ENCODE measurements at places on chromosomes 6 and 20.

DNA sequence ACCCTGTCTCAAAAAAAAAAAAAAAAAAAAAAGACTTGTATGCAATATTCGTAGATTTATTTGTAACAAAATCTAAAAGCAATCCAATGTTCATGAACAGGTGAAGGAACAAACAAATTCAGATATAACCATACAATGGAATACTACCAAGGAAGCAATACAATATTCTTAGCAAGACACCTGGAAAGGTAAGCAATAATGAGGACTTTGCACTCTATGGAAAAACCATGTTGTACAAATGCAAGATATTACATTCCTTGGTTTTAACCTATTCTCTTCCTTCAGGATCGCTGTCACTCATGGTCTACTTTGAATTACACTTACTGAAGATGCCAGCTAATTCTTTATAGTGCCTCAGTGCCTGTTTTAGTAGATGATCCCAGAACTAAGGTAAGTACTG, 14.7 kb upstream of the ADGRF1 start:
- DNase-seq: no peak

GRCh38 chr20:22217712-22218352, 366.5 kb downstream of the FOXA2 start:
- DNase-seq: no peak

- DNase-seq: no peak
Measured at GRCh38 chr6:127855542-127856159, 45.2 kb downstream of the THEMIS start.

GRCh38 chr6:21767891-21768648, 174.5 kb downstream of the SOX4 start:
- no peak for DNase-seq

GRCh38 chr6:134967711-134968110, 17.8 kb upstream of the ALDH8A1 start:
- DNase-seq: no peak

DNA sequence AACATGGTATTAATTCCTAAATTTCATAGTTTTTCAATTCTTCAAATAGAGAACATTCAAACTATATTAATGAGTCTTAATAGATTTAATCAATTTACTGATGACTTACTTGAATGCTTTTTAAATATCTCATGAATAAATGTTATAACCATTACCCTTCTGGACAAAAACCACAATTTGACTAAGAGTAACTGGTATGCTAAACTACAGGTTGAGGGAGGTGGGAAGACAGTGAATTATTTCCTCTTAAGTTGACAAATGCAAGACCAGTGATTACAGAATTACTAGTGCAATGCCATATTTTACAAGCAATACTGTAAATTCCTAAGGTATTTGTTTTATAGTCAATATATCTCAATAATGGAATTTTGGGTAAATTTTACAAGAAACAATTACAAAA, 65.1 kb downstream of the REV3L start:
- DNase-seq: no peak

DNA sequence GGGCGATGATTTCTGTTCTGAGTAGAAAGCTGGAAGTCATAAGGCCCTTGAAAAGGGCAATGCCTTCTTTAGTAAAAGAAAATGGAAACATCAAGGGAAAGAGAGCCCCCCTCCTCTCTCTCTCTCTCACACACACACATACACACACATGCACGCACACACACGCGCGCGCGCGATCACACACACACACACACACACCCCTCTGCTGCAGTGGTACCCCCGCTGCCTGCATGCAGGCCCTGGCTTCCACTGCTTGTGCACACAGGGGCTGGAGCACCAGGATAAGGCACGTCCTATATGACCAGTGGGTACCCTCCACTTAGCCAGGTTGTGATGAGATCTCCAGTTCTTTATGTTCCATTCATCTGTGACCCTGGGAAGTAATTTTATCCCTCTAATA, 300.9 kb downstream of the SLC35F1 start:
- DNase-seq: no peak

DNA sequence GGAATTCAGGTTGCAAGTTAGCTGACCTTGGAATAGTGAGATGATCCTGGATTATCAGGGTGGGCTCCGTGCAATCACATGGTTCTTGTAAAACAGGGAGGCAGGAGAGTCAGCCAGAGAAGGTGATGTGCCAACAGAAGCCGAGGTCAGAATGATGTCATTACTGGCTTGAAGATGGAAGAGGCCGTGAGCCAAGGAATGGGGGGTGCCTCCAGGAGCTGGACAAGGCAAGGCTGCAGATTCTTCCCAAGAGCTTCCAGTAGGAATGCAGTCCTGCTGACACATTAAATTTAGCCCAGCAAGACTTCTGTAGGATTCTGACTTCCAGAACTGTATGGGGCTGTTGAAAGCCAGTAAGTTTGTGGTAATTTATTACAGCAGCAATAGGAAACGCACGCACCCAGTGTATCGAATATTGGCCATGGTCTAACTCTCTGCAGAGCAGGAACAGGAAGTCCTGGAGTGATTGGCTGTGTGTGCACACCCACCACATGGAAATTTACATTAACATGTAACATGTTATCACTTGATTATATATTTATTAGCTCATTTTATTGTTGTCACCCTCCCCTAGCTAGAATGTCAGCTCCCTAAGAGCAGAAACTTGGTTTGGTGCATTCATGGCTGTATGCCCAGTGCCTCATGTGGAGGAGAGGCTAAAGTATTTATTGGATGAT, 19.1 kb downstream of the SLC24A3 start:
- no peak for DNase-seq

DNA sequence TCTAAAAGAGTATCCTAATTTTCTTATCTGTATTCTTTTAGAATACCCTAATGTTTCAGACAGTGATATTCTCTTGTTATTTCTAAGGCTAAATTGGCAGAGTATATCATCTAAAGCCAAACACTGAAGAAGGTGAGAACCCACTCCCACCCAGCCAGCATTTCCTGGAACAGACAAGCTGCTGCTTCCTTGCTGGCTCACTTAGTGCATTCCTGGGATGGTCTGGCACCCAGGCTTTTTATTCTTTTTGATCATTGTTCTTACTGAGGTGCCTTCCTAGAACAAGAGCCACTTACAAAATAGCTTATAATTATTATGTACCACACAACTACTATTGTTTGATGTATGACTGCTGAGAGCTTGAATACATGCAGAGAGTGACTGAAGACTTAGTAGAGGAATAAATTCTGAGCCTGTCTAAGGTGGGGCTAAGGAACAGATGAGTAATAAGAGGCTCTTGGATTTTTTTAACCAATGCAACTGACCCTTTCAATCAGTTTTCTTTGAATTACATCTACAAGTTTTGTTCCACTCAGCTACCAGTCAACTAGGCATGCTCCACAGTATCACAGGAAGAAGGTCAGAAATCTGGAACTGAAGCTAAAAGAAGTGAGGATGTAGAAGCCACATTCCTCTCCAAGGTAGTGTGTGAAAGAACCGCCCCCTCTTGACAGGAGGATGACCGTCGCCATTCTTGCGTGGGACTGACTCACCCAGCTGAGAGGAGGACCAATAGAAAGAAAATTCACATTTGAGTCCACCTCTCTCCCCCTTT, 30.1 kb downstream of the PRPH2 start:
- no peak for DNase-seq

GRCh38 chr20:4740774-4741431, 19.2 kb downstream of the PRND start:
- DNase-seq: no peak

DNA sequence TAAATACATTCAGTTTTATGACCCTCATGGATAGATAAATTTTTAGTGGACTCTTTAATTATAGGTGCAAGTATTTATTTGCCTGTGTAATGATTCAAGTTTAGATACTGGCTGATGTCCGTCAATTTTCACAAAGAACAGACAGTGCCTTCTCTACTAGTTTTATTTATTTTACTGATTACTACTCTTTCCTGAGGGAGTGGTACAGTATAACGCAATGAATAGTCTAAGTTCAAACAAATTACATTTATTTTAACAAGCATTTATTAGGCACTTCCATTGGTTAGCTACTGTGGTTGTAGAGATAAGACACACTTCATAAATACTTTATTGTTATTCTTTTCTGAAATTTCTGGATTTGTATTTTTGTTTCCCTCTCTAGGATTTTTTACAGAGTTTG, 74.3 kb downstream of the ADGRG6 start:
- no peak for DNase-seq

DNA sequence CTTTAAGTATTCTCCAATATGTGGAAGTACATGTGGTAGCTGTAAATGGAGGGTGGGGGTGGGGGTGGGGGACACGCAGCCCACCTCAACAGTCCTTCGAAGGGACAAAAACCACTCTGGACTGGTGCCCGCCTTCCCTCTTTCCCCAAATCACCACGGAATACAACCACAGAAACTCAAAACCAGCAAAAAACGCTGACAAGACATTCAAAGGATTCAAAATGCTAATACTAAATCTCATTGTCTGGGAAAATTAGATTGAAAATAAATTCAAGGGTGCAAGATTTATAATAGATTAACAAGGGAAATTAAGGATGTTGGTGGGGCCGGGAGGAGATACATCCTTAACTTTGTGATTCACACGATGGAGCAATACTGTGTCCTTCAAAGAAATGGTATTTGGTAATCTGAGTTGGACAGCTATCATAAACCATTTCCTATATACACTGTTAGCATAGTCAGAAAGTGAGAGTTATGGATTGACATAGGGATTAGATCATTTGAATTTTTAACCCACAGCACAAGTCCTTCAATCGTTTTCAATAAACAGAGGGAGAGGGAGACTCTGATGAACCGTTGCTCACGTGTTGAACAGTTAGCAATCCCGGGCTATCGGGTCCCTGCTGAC, 766 bp upstream of the TBC1D22B start:
- no peak for DNase-seq

DNA sequence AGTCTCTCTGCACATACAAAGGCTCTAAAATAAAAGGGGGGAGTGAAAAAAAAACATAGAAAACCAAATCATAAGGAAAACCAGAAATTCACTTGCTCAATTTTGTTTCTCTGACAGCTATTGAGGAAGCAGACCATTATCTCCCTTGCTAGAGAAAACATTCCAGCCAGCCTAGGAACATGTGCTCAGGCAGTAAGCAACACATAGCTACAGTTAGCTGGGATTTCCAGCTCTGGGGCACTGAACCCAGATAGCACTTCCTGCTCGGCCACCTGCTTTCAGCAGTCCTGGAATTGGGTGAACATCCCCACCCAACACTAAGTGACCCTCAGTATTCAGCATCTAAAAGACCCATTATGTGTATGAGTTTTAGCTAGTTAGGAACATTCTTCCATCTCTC, 61.3 kb downstream of the TNFRSF21 start:
- no peak for DNase-seq

DNA sequence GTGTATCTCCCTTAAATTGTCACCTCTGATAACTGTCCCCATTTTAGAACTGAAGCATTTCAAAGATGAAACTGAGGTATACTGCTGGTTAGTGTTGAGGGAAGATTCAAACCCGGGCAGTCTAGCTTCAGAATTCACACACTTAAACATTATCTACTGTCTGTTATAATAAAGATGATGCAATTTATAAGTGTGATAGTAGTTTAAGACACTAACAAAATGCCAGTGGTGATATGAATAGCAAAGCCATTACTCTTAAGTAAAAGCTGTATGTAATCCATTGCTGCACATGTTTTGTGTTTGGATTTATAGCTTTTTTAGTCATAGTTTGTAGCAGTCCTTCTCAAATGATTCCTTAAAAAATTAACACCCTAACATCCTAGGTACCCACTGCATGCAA, 19.8 kb downstream of the USP45 start:
- DNase-seq: no peak

DNA sequence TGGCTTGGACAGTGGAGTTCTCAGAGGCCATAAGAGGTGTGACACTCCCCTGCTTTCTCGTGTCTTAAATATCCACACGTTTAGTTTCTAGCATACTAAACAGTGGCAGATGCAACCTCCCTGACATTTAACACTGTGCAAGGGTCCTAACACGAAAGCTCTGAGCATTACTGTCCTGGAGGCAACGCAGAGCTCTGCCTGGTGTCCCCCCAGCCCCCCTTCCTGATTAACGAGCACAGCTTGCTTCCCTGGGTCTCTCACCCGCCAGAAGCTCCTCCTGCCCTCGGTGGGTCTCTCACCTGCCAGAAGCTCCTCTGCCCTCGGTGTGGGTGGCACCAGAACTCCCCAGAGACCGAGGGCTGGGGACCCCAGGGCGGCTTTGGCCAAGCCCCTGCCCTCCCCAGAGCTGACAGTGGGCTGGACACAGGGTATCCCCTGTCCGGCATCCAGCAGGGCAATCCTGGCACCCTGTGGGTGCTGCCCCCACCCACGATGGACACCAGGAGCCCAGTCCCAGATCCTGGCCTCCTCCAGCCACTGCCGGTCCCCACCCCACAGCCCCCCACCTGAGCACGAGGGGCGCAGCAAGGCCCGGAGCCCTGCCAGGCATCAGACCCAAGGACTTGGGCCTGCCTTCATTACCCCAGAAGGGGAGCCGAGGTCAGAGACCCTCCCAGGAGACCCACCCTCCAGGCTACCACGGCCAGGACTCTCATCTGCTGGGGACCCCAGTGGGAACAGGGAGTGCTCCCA, 12.4 kb upstream of the KCNQ2 start:
- DNase-seq: no peak

DNA sequence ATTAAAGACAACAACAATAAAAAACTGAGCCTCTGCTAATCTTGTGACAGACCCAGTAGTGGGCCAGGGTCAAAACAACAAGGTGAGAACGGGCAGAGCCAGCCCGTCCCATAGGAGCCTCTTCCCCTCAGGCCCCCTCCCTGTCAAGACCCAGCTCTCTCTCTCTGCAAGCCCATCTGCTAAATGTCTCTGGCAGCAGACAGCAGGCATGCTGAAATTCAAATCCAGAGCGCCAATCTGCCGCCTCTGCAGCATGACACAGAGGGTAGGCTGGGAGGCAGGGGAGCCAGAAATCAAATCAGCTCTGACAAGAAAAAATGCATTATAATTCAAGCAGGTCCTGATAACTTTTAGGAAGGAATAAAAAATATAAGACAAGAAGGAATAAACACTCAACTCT, 26.3 kb downstream of the METTL24 start:
- no peak for DNase-seq

- DNase-seq: no peak
Measured at GRCh38 chr20:63314015-63314471, 21.1 kb downstream of the COL20A1 start.

DNA sequence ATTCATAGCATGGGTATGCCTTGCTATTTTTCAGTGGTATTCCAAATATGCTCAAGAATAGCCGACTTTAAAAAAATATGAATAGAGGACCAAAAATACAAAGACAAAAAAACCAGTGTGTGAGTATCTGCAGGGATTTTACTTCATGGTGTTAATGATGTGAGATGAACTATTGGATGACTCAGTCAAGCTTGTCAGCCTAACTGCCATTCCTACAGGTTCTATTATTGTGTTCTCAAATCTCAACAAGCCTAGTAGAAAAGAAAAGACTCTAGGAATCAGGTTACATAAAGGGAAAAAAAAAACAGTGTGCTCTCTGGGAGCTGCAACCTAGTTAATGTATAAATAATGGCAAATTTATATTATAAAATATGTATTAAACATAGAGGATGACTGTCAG, 588.4 kb upstream of the BTBD3 start:
- no peak for DNase-seq

DNA sequence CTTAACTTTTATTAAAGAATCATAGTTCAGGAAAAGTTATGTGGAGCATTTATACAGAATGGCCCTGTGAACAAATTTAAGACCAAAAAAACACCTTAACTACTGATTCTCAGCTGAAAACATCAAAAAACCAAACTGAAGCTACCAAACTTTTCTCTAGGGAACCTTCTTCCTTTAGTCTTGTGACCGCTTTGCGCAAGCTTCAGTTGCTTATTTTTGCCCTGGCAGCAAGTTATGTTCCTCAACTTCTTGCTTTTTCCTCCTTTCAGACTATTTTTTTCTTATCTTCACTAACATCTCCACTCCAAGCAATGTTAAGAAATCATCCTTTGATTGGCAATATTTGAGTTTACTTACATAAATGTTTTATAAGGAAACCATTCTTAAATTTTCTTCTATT, 100.1 kb downstream of the MYB start:
- no peak for DNase-seq

Measured in fibroblast of skin of left quadriceps (primary cell).